ENCODE measurements at places on chromosomes 16 and 17.

DNA sequence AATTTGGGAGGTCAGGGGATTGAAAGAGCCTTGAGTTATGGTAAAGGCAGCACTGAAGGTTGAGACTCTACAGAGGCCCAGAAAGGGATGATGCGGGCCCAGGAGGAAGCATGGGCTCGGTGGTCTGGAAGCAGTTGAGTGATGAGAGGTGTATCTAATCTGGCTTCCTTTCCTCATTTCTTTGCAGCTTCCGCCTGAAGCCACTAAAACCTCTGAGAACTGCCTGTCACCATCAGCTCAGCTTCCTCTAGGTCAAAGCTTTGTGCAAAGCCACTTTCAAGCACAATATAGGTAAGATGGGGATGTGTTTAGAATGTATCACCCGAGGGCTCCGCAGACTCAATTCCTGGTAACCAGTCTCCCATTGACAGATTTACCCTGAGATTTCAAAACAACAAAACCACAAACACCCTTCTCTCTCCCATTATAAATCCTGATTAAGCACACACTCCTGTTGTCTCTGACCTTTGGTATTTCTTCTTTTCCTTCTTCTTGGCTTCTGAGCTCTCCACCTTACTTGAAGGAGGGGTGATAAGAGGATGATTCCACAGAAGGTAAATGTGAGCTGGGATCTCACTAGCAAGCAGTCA, 21.2 kb downstream of the USP43 start:
- DNase-seq = no peak

- DNase-seq = no peak
Measured at GRCh38 chr17:46144246-46144645, 49.0 kb downstream of the KANSL1 start.

- DNase-seq = no peak
Measured at GRCh38 chr16:53654946-53655345, 48.7 kb downstream of the RPGRIP1L start.

- DNase-seq = no peak
Measured at GRCh38 chr17:52025236-52025635, 133.3 kb downstream of the CA10 start.

- DNase-seq = no peak
Measured at GRCh38 chr16:87201790-87202189, 115.4 kb downstream of the C16orf95 start.

DNA sequence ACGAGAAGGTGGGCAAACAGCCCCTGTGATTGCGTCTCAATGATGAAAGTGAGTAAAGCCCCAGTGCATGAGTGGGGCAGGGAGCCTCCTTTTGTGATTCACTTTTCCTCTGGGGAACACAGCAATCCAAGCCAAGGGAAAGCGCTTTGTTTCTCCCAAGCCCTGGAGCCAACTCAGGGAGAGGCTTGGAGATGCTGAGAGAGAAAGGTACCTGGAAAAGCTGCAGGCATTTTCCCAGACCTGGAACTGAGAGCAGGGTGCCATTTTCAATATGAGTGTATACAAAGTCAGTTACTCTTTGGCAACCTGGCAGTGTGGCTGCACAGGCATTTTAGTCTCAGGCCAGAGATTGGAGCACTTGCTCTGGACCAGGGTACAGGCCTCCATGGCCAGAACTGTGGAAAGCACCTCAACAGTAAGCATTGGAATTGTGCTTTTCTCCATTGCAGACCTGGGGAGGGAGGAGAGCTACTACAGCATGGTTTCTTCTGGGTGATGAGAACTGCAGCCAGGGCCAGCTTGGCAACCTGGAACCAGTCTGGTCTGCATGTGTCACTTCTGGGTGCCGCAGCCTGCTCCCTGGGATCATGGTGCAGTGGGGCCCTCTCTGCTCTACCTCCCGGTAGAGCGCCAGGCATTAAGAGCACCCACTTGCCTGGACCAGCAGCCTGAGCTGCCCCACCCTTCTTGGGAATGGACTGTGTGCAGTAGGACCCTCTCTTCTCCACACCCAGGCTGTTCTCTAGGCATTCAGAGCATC, 89.0 kb upstream of the CDH5 start:
- DNase-seq = no peak

DNA sequence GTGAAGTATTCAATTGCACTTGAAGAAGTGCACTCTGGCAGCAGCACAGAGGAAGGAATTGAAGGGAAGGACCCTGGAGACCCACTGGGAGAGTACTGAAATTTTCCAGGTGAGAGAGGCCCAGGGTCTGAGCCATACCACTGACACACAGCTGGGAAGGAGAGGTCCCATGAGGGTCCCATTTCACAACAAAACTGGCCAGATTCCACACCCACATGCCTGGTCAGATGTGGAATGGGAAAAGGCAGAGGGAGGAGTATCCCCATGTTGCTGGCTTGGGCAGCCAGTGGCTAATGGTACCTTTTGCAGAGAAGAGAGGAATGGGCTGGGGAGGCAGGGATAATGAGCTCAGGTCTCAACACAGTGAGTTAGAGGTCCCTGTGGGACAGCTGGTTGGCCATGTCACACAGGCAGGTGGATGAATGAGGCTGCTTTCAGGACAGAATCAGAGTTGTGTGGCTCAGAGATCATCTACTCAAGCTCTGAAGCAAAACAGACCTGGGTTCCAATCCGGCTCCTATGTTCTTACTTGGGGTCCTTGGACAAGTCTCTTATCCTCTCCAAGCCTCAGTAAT, 26.2 kb upstream of the NGFR start:
- no peak for DNase-seq

DNA sequence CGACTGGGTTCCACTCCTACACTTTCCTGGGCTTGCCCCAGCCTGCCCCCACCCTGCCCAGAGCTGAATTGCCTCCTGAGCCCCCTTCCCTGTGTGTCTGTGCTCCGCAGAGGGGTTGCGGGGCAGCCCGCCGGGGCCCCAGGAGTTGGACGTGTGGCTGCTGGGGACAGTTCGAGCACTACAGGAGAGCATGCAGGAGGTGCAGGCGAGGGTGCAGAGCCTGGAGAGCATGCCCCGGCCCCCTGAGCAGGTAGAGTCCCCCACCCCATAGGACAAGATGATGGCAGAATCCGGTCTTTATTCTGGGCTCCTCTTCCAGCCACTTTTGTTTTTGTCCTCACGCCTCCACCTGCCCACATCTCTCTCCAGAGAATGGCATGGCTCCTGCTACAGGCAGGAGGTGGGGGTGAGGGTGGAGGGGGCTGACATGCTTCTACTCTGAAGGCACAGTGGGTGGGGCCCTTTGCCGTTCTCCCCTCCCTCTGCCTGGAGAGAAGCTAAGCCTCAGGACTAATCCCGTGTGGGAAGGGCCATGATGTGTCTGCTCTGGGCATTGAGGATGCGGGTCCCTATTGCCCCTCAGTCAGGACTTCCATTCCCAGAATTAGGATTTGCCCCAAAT, 3.5 kb downstream of the ACBD4 start:
- DNase-seq = no peak

- DNase-seq = no peak
Measured at GRCh38 chr16:89169778-89170177, 1.8 kb upstream of the CDH15 start.

DNA sequence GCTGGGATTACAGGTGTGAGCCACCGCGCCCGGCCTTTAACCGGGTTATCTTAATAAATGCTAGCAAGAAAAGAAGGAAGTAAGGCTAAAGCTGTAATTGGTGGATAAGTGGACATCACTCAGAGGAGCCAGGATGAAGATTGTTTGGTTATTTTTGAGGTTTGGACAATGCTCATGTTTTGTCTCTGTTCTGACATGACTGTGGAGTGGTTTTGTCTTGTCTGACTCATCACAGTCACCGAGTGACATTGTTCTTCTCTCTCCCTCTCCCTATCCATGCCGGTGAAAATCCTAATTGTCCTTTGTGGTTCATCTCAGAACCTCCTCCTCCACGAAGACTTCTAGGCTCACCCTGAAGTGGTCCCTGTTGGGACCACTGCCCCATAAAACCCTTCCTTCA, 23.5 kb upstream of the GRIN2A start:
- DNase-seq = no peak

GRCh38 chr17:44266402-44267164, 1.4 kb downstream of the SLC4A1 start:
- DNase-seq = no peak

DNA sequence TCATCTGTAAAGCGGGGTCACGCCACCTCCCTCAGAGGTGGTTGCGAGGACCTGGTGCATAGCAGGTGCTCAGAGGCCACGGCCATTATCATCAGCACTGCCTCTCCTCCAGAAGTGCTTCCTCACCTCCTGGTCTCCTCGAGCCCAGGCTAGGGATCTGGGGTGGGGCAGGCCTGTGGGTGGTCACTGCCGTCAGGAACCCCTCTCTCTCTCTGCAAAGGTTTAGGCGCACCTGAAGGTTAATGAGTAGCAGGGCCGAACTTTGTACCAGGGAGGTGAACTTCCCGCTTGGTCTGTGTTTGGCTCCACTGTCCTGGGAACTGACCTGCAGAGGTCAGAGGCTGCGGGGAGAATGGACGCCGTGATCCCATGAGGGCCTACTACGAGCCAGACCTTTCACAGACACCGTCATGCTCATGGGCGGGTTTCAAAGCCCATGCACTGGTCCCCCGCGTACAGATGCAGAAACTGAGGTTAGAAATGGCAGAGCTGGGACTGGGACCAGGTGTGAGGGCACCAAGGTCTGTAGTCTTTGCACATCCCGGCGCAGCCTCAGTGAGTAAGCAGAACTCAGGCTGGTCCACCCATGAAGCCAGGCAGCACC, 13.8 kb downstream of the JUP start:
- no peak for DNase-seq
